Retinal pigment epithelial cell (primary cell): ENCODE measurements at places on chromosomes 6 and 20.

DNA sequence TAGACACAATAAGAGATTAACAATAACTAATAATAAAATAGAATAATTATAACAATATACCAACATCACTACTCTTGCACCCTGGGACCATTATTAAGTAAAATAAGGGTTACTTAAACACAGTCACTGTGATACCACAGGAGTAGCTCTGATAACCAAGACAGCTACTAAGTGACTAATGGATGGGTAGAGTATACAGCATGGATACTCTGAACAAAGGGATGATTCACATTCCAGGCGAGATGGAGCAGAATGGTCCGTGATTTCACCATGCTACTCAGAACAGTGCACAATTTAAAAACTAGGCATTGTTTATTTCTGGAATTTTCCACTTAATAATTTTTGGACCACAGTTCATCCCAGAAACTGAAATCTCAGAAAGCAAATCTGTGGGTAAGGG, 80.0 kb upstream of the FUT9 start:
- DNase-seq: no peak

DNA sequence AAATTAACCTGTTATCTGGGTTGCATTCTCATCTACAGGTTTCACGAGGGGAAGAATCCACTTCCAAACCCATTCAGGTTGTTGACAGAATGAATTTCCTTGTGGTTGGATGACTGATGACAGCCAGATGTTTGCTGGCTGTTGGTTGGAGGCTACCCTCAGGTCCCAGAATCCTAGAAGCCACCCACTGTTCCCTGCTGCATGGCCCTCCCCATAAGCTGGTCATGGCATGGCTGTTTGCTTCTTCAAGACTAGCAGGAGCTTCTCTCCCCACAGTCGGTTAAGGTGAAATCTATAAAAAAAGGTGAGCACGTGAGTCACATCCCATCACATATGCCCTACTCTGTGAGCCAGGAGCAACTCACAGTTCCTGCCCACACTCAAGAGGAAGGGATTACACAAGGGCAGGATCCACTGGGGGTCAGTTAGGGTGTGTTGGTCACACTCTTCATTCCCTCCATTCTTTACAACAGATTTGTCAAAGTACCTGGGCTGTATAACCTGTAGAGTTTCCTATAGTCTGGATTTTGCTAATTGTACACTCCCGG, 19.5 kb upstream of the RPS10 start:
- no peak for DNase-seq

DNA sequence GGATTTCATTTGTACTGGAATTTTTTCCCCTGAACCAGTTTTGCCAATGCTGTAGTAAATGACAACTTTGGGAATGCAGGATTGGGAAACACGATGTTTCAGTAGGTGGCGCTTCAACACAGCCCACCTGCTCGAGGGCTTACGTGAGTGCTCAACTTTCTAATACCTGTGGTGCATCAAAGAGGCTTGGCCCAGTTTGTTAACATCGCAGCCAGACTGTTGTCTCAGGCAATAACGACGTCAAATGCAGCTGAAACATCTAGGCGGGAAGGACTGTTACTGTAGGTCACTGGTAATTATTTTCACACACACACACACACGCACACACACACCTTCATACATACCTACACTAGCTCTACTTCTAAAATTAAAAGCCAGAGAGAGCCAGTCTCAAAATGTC, 815.5 kb upstream of the SLC35B3 start:
- peak; percentile 53 for DNase-seq

DNA sequence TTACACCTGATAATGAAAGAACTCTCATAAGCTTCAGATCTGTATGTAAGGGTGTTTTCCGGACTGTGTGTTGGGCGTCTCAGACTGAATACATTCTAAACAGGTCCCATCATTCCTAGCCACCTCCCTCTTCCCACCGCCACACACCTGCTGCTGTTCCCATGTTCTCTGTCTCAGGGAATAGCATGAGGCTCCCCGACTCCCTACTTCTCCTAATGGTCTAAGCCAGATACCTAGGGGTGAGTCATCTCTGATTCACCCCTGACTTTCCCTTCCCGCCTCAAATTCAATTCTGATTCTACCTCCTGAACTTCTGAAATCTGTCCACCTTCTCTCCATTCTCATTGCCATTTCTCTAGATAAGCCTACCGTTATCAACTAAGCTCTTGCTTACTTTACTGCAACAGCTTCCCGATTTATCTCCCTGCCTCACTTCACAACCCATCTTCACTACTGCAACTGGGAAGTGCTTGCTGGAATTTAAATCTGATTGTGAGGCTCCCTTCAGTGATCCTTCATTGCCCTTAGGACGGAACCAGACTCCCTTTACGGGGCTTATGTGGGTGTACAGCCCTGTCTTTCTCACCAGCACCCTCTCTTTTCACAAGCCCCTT, 1.6 kb downstream of the TMEM14A start:
- no peak for DNase-seq

DNA sequence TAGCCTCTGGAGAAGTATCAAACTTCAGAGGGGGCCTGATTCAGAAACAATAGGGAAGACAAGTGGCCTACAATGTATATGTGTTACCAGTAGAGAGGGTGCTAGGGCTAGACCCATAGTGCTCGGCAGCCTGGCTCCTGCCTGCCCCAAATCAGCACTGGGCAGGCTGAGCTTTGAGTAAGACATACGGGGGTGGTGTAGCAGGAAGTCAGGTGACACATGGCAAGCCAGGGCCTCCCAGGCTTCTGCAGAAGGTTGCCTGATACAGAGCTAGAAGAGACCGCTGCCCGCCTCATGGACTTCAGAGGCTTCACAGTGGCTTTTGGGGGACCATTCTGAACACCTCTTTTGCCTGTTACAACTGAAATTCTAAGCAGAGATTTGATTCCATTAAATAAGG, 43.4 kb downstream of the RALY start:
- no peak for DNase-seq

- no peak for DNase-seq
Observed at GRCh38 chr6:107871016-107871415, 46.9 kb upstream of the SCML4 start.

GRCh38 chr6:107132330-107132954, 17.1 kb upstream of the BEND3 start:
- no peak for DNase-seq
